Renal cortex interstitium (tissue), 15 donors: ENCODE measurements at places on chromosomes 1 and 21.

DNA sequence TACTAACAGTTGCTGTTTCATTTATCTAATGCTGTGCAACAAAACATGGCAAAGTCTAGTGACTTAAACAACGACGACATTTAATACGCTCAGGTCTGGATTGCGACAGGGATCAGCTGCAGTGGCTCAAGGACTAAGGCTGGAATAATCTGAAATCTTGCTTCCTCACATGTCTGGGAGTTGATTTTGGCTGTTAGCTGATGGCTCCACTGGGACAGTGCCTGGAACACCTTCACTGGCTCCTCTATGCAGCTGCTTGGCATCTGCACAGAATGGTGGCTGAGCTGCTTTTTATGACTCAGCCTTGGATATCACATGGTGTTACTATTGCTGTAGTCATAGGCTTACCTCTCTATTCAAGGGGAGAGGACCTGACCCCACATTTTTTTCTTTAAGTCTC, 24.0 kb upstream of the BTG3 start:
- DNase-seq, result no peak

GRCh38 chr1:55861676-55862340, 646.6 kb upstream of the USP24 start:
- no peak for DNase-seq

- DNase-seq, result no peak
Measured at GRCh38 chr1:180353945-180354344, 123.9 kb downstream of the LHX4 start.

- peak; percentile 45 for DNase-seq
Measured at GRCh38 chr1:111990878-111991718, 1.6 kb upstream of the KCND3 start.

GRCh38 chr1:154441241-154441888, 36.2 kb downstream of the IL6R start:
- no peak for DNase-seq

DNA sequence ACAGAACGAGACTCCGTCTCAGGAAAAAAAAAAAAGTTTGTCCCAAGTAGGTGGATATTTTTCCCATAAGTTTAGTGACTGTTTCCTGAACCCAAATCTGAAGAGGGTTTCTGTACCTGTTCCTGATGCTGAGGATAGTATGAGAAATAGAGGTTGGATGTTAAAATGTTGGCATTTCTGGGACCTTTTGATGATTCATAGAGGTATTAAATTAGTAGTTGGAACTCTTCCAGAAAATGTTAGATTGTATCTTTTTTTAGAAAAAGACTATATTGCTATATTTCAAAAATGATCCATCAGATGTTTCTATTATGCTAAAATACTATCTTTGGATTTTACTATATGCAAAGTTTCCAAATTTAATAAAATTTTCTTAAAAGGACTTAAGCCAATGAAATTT, 2.9 kb upstream of the CENPL start:
- DNase-seq, result no peak

GRCh38 chr1:174408146-174408545, 39.6 kb upstream of the GPR52 start:
- no peak for DNase-seq

DNA sequence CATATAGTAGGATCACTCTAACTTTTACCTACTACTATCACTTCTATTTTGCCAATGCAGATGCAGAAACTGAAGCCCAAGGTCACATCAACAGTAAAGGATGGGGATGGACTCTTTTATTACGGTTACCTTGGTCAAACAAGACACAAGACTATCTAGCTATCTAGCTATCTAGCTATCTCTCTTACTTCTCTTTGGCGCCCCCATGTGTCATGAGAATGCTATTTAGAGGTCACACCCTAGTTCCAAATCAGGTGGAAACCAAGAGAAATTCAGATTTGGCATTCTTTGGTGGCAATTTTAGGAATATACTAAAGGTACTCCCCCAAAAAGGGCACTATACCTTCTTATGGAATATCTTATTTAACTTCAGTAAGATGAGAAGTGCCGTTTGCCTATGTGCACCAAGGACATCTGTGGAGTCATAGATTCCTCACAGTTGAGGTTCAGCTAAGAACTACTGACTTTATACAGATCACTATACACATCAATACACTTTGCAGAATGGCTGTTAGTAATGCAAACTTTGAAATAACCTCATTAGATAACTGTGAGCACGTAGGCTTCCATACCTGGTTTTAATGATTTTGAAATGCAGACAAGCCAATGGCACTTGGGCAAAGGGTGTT, 6.7 kb downstream of the ZNF648 start:
- no peak for DNase-seq

DNA sequence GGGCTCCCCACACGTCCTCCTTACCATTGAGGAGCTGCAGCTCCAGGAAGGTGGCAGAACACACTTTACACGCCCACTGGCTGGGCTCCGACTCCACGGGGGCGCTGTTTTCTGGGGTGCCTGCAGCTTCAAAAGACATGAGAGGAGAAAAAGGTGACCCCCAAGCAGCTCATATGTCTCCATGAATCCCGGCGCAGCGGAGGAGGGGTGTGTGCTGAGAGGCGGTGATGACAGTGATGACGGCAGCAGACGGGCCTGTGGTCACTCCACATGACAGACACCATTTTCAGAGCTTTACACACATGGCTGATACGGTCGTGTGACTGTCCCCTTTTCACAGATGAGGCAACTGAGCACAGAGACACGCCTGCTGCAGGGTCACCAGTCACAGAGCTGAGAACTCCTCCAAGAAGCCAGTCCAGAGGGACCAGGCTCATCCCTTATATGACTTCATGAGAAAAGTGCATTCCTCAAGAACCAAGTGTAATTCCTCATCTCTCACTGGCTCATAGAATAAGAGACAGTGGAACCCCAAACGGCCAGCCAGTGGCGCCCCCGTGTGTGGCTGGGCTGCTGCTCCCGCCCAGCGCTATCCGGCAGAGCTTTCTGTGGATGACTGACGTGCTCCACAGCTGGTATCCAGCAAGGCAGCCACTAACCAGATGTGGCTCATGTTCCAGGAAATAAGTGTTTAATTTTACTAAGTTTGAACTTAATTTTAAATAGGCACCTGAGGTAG, 31.9 kb downstream of the PRDM15 start:
- no peak for DNase-seq

DNA sequence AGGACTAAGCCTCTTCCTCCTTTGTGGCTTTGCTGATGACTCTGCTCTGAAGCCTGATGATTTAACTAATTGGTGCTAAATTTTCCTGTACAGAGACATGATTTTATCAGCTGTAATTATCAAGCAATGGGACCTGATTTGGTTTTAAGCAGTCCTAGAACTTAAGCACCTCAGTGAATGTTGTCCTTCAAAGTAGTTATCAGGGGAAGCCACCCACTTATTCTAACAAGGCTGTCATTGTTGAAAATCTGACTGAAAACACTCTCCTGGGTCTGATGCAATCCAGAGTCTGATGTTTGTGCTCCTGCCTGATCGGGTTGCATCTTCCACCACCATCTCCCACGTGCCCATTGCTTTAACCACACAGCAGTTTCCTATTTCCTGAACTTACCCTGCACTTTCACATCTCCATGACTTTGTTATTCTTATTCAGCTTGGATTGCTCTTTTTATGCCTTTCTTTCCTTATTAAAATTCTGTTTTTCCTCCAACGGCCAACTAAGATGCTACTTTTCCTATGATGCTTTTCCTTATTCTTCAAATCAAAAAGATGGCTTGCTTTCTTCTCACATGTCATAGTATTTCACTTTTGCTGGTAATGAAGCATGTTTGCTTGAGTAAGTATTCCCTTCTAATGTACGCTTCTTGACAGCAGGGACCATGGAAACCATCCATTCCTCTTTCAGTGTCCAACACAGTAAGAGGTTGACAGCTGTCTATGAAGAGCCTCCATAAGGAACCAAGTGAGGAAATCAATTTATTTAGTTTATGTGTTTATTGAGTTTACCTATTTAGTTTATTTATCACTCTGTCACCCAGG, 55.0 kb downstream of the S1PR1 start:
- DNase-seq, result no peak

DNA sequence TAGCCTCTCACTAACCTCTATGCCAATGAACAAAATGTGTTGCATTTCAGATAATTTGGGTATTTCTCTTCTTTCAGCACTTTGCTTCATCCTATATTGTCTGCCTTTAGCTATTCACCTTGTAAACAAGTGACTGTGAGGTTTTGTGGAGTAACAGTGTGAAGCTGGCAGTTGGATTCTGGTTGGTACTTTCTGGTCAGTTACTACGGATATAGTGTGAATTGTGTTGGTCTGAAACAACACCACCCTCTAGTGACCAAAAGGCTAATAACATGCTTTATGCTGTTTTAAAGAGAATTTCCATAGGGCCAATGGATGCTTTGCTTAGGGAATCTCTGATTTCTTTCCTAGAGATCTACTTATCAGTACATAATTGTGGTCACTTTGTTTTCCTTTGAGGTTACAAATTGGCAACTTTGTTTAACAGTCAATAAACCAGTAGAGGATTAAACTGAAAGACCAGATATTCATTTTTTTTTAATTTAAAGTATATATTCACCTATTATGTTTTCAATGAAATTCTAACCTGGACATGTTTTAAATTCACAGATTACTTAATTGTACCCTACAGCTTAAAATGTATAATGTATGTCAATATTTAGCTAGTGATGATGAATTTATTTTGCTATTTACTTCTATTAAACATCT, 2.5 kb upstream of the PTGER3 start:
- DNase-seq, result peak; percentile 64

GRCh38 chr1:101131239-101131843, 105.5 kb upstream of the S1PR1 start:
- no peak for DNase-seq

DNA sequence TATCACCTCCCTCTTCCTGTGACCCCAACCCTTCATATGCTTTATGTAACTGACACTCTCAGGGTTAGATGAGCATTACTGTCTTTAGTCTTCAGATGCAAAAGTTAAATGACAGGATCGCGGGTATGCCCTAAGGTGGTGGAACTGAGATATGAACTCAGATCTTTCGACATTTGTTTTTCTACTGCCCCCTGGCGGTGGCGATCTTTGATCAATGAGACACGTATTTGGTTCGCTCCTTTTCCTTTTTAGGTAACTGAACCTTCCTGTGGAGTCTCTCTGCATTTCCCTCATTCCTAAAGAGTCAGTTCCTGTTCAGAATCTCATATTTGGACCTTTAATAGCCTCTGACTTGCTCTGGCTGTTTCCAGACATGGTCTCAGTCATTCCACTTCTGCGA, 47.8 kb upstream of the ZP4 start:
- no peak for DNase-seq

GRCh38 chr21:34582506-34583150, 32.3 kb downstream of the RCAN1 start:
- peak; percentile 18 for DNase-seq

- DNase-seq, result no peak
Measured at GRCh38 chr1:181018901-181019681, 3.6 kb downstream of the STX6 start.

DNA sequence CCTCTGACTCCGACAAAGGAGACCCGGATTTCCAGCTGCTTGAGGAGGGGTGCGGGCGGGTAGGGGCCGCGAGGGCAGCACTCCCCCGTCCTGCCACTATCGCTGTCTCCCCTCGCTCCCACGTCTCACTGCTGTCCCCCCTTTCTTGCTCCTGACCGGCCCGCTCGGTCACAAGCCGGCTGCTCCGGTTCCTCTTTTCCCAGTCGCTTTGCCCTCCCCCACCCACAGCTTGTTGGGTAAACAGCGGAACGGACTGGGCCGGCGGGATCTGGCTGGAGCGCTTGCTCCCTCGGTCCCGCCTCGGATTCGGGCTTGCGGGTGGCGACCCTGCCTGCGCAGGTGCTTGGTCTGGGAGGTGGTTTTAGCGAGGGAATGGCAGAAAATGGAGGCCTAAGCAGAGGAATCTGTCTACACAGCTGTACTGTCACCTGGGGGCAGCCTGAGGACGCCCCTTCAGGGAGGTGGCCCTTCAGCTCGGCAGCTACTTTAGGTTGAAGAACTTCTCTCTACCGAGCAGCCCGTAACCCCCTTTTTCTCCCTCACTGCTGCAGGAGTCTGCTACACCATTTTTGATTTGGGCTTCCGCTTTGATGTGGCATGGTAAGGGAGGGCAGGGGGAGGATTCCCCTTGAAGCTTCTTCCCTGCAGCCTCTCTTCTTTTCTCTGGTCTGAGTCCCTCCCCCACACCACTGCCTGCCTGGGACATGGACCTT, 645 bp downstream of the ATP6V0B start:
- DNase-seq, result no peak

- DNase-seq, result no peak
Measured at GRCh38 chr21:45864436-45864835, 117.1 kb upstream of the COL6A1 start.

- peak; percentile 33 for DNase-seq
Measured at GRCh38 chr1:112954945-112955772, 837 bp downstream of the SLC16A1 start.

DNA sequence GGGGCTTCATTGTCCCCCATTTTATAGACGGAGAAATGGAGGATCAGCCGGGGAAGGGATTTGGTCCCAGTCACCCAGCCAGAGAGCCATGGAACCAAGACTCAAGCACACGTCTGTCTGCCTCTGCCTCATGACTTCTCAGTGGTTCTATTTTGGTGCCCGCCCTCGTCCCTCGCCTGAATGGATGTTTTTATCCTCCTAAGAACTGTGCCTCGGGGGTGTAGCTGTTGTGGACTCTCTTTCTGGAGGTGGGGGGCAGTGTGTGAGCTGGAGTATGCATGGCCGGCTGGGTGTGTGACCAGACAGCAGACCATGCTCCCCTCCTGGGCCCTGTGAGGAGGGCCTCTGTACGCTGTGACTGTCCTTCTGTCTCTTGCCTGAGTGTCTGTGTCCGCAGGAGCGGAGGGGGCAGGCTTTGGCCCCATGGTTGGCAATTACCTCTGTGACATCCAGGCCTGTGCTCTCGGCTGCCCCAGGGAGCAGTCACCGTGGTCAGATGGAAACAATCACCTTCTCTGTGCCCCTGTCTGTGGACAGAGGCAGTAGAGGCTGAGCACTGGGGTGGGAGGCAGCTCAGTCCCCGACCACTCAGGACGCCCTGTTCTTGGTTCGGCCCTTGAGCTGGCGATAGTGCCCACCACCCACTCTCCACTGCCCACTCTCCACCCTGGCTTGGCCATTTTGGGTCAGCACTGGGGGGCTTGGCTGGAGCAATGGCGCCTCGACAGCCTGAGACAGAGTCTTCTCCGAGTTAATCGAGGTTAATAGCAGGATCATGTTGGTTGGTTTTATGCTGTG, 20.4 kb downstream of the WNT4 start:
- no peak for DNase-seq

DNA sequence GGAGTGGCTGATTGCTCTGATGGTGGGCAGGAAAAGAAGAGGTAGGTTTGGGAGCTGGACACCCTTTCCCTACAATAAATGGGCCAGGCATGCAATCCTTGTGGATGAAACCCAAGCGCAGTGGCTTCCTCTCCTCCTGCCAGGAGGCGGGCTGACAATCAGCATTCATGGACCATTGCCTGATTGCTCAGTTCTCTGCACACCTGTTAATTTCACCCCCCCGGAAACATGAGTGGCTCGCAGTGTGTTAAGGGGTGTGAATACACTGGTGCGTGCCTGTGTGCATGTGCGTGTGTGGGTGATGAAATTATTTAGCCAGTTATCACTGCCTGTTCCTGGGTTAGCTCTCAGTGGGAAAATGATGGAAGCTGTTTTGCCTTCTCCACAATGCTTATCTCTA, 310.7 kb downstream of the PCP4 start:
- no peak for DNase-seq

- DNase-seq, result no peak
Measured at GRCh38 chr21:36068748-36069398, 951 bp upstream of the CBR1 start.
